NAMALWA (cell line): ENCODE measurements at places on chromosomes 2 and 18.
A peak's percentile ranks its signal among the peaks of the same experiment; 100 is the strongest.

DNA sequence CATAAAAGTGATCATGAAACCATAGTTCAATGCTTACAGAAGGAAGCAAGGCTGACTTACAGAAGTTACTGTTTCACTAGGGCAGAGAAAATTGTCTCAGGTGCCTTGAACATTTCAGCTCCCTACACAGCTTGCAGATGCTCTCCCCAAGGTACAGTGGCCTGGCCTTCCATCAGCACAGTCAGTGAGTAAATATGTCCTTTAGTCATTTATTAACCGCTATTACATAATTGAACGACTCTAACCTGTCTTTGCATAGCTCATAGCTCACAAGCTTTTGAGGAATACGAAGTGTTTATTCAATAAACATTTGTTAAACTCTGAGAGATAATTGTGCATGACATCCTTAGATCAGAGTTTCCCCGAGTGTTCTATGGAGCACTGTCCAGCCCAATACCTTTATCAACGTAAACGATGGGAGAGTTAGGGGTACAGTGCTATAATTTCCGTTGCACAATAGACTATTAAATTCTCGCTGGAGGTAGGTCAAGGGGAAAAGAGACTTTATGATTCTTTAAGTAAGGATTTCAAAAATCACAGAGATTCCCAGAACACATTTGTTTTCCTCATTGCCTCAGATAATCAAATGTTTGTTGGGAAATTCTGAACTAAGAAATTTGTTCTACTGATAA is 677.8 kb downstream of the TSN start:
- no peak for DNase-seq

DNA sequence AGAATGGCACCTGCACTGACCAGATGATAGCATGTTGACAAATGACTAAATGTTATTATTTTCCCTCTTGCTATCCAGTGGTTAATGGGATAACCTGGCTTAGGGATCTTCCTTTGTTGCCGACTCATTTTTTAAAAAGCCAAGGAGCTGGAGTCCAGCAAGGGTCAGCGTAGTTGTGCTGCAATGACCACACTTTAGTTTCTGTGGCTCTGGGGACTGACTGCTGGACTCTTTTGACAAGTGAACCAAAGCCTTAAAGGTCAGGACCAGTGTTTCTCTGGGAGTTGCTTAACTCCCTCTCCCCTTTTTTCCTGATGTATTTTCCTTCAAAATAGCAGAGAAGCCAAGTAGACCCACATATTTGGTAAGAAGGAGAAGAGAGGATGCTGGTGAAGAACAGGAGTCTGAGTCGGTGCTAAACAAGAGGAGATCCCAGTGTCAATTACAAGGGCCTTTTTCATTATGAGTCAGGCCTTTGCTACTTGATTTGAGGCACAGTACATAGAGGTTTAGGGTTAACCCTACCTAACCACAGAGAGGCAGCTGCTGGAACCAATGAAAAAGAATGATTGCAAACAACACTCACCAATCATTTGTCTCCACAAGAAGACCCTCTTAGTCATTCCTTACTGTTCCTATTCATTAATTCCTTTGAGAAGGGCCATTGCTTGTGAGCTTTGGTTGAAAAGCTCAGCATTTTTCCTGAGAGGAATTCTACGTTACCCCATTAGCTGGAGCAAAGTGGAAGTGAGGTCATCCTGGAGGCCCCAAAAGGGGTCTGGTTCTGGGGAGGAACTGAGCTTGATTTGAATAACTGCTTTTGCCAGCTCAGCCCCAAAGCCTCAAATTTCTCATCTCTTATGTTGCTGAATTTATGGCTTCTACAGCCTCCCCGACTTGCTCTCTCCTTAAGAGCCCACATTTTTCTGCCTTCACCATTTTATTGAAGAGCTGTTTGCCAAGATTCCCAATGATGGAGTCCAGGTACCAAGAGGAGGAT is 137.6 kb upstream of the HNMT start:
- no peak for DNase-seq

DNA sequence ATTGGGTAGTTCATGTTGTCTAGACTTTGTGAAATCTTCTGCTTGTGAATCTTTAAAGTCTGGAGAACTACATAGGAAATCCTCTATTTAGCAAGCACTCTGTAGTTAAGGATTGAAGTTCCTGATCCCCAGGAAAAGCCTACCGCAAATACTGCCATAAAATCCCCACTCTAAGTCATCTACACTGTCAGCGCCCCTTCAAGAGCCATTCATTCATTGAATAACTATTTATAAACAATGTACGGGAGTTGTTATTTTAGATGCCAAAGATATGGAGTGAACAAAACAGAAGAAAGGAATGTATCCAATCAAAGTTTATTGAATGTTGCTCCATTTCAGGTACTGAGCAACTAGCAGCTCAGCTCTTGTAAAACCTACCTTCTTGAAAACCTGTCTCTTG is 36.5 kb upstream of the SLC39A10 start:
- no peak for DNase-seq

GRCh38 chr2:134206573-134206972 is 47.3 kb upstream of the MGAT5 start:
- no peak for DNase-seq

DNA sequence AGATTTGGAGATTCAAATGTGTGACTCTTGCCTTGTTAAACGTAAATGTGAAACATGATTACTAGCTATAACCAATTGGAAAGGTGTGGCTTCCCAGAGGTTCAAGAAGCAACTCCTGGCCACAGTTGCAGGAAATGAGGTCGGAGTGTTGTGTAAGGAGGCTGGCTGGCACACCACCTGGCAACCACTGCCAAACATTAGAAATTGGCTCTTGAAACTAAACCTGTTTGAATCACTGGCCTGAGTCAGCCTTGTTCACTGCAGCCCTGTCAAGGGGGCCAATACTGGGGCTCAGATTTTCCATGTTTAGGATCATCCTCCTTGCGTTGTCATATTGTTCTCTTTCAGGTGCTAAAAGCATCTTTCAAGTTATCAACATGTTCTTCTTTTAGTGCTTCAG is 206.3 kb downstream of the ARL6IP6 start:
- no peak for DNase-seq

- DNase-seq = no peak
These were observed 347.9 kb downstream of the ADCYAP1 start for GRCh38 chr18:1252534-1252933.

- no peak for DNase-seq
These were observed 153.9 kb upstream of the PELI1 start for GRCh38 chr2:64298161-64298560.

GRCh38 chr2:212672186-212672585 is 133.6 kb upstream of the ERBB4 start:
- DNase-seq = no peak

DNA sequence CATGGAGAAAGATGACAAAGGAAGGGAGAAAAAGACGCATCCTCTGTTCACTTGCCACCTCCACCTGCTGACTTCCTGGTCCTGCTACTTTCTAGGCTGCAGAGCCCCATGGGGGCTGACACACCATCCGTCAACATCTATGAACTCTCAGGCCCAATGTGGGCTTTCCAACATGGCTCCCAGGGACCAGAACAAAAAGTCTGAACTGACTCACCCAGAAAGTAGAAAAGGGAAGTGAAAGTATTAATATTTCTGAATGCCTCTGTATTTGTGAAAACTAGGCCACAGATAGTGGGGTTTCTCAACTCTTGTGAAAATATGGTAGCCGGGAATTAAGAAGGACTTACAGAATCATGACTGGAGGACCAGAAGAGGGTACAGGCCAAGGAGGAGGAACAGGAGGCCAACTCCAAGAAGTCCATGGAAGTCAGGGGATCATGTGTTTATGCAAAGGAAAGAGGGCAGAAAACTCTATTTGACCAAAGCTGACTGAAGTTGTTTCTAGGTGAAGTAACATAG is 123.1 kb upstream of the CAB39 start:
- peak; percentile 81 for DNase-seq

GRCh38 chr2:26687328-26687727 is 5.2 kb upstream of the KCNK3 start:
- no peak for DNase-seq

DNA sequence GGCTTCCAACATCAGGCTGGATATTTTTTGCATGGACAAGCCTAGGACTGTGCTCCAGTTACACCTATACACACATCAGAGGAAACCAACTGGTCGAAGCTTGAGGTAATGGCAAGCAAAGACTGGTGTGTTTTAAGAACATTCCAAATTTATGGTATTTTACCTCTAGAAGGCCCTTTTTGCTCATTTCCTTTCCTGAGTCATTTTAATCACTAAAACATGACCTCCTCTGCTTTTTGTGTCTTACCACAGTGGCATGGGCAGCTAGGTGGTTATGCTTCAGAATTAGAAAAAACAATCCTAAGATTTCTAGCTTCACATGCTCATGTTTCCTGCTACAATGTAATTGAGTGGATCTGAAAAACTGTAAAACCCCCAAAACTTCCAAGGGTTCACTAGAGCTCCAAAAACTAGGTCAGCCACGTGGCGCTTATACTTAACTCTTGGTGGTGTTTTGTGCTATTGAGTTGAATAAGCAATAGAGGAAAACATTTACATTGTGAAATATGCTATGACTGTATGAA is 30.6 kb upstream of the CHRNA1 start:
- no peak for DNase-seq

DNA sequence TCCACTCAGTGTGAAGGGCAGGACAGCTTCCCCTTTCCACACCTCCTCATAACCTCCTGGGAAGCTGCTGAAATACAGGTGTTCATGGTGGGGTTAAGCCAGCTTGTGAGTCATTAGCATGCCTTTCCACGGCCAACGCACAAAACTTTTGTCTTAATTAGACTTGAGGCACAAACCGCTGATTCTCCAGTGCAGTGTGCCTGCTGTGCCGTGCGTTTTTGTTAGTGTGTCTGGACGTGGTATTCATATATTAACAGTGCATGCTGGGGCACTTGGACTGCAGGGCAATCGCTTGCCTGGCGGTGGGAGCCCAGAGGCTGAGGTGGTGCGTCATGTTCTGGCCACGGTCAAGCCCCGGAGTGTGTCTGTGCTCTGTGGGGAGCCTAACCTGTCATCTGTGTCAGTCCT is 156.2 kb downstream of the SH3RF3 start:
- no peak for DNase-seq

DNA sequence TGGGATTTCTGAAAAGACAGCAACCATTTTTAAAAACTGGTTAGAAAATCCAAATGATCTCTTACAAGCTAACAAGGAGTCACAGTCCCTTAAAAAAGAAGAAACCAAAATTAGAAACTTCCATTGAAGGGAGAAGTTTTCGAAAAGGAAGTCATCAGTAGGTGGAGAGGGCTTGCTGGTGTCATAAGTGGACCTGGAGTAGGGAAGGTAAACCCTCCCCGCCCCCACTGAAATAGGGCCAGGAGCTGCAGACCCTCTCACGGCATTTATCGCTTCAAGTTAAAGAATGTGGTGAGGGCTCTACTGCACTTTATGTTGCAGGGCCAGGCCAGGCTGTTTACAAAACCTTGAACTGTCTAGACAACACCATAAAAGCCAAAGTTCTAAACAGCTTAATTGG is 2.9 kb downstream of the HOXD11 start:
- no peak for DNase-seq

GRCh38 chr2:237240252-237240651 is 154.6 kb downstream of the COPS8 start:
- no peak for DNase-seq

- no peak for DNase-seq
These were observed 117.2 kb downstream of the SLC4A3 start for GRCh38 chr2:219744600-219744999.

GRCh38 chr2:45184606-45185005 is 175.4 kb upstream of the SIX2 start:
- DNase-seq = no peak

- no peak for DNase-seq
These were observed 24.0 kb upstream of the ATG16L1 start for GRCh38 chr2:233227346-233227978.

DNA sequence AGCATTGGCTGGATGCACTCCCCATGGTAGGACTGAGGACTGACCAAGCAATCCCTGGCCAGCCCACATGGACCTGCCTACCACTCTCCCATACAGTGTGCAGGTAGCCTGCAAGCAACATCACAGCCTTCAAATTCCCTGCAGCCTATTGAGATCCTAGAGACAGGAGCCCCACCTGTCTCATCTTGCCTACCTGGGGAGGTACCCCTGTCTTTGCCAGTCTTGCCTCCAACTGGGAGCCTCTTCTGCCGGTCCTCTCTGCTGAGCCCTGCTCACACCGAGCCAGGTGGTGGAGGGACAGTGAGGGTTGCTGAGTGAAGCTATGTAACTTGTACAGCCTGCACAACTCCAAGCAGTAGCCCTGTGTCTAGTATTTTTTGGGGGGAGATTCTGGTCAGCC is 29.9 kb downstream of the TTC32 start:
- DNase-seq = no peak

GRCh38 chr2:30636311-30636710 is 170.9 kb downstream of the CAPN13 start:
- no peak for DNase-seq

- no peak for DNase-seq
These were observed 59.2 kb downstream of the IL1R2 start for GRCh38 chr2:102050854-102051391.

DNA sequence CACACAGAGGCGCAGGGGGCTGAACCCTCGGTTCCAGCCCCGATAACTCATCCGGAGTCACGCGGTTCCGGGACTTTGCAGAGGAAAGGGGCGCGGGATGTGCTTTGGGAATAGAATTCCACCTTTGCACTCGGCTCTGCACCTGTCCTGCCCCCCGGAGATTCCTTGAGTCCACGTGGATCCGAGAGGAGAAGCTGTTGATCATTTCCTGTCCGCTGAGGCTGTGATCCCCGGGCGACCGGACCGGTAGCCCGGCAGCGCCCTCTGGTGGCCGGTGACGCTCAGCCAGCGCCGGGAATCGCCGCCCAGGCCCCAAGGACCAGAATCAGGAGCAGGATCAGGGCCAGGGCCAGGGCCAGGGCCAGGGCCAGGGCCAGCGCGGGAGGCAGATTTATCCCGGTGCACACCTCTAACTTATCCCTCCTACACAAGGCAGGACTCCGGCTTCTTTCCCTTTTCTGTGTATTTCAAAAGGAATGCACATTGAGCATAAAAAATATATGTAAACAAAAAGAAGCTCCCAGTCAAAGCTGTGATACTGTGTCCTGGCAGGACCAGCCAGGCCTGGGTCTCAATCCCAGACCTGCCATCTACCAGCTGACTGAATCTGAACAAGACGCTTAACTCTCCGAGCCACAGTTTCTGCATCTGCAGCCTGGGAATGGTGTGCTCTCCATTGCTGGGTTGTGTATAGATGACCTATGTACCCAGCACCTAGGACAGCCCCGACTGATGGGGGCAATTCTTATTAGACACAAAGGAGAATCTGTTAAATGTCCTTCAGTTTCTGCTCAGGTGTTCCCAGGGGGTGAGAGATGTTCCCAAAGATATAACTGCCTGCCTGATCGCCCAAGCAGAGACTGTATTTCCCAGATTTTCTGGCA is 8.5 kb upstream of the SPATA3 start:
- DNase-seq = peak; percentile 69

- no peak for DNase-seq
These were observed 13.5 kb upstream of the IL1RL1 start for GRCh38 chr2:102297891-102298290.
